Endodermal cell (in vitro differentiated cells): ENCODE measurements at places on chromosomes 11 and 22. TPM values are rescaled to one million over a fixed set of nuclear protein-coding genes. Genes with fewer than 3 reads are reported as not detected.

Gene STK33
- total RNA-seq: 21.7 to 26.8 TPM (median 24.4 TPM) in 3 replicates

Gene OR8H1
- not detected in 2 replicates for total RNA-seq

Gene FLRT1
- total RNA-seq: 0.59 TPM in 1 of 3 replicates, not detected in the others

Gene DGCR6
- total RNA-seq: 4.0 to 6.2 TPM (median 4.3 TPM) in 3 replicates

Gene OR51B5
- total RNA-seq: 0.78 to 0.93 TPM in 2 of 3 replicates, not detected in the other

Gene GLYATL1
- 6.1 to 13.1 TPM (median 12.5 TPM) in 3 replicates for total RNA-seq

Gene CADM1
- total RNA-seq: 76.3 to 102 TPM (median 83.3 TPM) in 3 replicates

Gene NEFH
- 0.92 and 1.3 TPM in 2 replicates for total RNA-seq

- no peak for DNase-seq
- H3K4me1 ChIP-seq: no peaks in the 10 kb centered on the region
- H3K4me3 ChIP-seq: no peak overlapping the region
- H3K27ac ChIP-seq: no peak overlapping the region
- H3K36me3 ChIP-seq: no peaks in the 10 kb centered on the region
- peaks cover 37% of the 10 kb centered on the region for H3K27me3 ChIP-seq
Measured at GRCh38 chr11:130431801-130432200, 3.4 kb upstream of the ADAMTS8 start.

GRCh38 chr11:819129-819931 lies 616 bp downstream of the PNPLA2 start:
- no peaks in the 10 kb centered on the region for H3K4me1 ChIP-seq
- DNase-seq: peak; percentile 96
- H3K27ac ChIP-seq: no peak overlapping the region
- H3K4me3 ChIP-seq: peak overlapping the region; percentile 81
- H3K27me3 ChIP-seq: no peaks in the 10 kb centered on the region

DNA sequence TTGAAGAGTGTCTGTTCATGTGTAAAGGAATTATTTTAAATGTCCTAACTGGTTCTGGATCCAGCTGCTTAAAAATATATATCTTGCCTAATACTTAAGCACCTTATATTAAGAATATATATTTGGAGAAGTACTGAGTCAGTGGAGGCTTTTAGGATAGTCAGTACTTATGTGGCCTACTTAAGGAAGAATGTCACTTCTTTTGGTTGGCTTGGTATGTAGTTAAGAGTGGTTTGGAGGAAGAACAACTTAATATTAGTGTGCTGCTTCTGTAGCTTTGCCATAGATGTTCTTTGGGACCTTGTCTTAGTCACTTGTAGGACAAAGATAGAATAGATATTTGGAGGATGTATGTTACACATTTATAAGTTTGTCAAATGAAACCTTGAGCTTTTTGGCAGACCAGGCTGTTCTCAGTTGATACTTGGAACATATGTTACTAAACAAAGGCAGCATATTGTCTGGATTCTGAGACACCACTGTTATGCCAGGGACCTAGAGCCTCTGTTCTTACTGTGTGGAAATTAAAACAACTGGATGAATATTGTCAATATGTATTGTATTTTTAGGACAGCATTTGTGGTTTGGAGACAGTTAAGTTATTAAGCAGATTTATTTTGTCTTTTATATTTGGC lies 4.9 kb downstream of the HIPK3 start:
- peaks cover 8% of the 10 kb centered on the region for H3K4me1 ChIP-seq
- no peak overlapping the region for H3K4me3 ChIP-seq
- H3K27me3 ChIP-seq: no peaks in the 10 kb centered on the region

GRCh38 chr11:107457205-107457557 lies 444 bp downstream of the CWF19L2 start:
- H3K27me3 ChIP-seq: peaks cover 4% of the 10 kb centered on the region
- DNase-seq: no peak
- H3K27ac ChIP-seq: no peak overlapping the region
- H3K36me3 ChIP-seq: peaks cover 26% of the 10 kb centered on the region

DNA sequence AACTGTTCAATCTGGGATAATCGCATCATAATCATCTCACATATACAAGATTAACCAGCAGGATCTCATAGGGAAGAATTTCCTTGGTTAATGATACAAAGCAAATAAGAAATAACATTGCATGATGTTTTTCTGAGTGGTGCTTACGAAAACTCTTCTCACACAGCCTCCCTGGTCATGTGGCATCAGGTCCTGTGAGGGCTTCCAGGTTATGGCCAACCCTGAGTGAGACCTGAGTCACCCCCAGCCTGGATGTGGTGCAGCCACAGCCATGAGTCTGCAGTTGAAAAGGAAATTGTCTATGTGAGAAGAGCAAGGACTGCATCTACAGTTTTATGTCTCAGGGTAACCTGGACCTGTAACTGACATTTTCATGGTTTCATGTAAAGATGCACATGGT lies 90.5 kb upstream of the XKR3 start:
- H3K27ac ChIP-seq: no peak overlapping the region
- no peaks in the 10 kb centered on the region for H3K27me3 ChIP-seq
- H3K36me3 ChIP-seq: no peaks in the 10 kb centered on the region
- H3K4me3 ChIP-seq: no peak overlapping the region

DNA sequence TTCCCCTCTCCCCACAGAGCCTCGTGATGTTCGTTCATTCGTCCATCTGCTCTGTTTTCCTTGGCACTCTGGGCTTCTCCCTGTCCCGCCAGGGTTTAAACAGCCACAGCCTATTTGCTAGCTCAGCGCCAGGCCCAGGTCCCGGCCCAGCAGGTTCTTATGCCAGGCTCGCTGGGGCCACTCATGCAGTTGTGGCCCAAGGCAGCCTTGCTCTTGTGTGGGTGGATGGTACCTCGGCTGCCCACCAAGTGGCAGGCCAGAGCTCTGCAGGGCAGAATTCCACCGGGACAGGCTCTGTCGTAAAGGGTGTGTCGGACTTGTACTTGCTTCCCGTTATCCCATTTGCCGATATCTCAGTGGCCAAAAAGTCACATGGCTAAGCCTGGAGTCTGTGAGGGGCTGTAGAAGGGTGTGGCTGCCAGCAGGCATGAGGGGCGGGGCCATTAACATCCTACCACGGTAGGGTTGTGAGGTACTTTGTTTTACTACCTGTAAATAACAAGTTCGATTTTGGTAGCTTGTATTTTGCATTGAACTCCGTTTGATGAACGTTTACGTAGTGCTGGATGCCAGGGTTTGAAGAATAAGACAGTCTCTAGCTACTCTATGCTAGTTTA lies 7.9 kb downstream of the FAM118A start:
- peak; percentile 76 for DNase-seq
- H3K36me3 ChIP-seq: peaks cover 41% of the 10 kb centered on the region
- H3K27me3 ChIP-seq: no peaks in the 10 kb centered on the region
- no peak overlapping the region for H3K4me3 ChIP-seq

DNA sequence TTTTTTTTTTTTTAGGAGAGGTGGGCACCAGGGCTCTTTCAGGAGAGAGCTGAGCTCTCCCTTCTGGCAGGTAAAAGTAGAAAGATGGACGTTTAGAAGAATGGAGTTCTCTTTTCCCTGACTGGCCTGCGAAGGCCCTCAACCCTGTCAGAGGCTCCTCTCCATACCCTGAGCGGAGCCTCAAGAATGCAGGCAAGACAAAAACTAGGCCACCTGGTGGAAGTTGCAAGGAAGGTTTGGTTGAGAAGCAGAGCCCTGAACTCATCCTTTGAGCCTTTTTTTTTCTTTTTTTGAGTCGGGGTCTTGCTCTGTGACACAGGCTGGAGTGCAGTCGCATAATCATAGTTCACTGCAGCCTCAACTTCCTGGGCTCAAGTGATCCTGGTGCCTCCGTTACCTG lies 1.4 kb downstream of the OTOG start:
- no peak overlapping the region for H3K4me3 ChIP-seq
- peak; percentile 77 for DNase-seq
- no peaks in the 10 kb centered on the region for H3K36me3 ChIP-seq
- no peak overlapping the region for H3K27ac ChIP-seq
- H3K4me1 ChIP-seq: no peaks in the 10 kb centered on the region
- H3K27me3 ChIP-seq: peaks cover 13% of the 10 kb centered on the region

DNA sequence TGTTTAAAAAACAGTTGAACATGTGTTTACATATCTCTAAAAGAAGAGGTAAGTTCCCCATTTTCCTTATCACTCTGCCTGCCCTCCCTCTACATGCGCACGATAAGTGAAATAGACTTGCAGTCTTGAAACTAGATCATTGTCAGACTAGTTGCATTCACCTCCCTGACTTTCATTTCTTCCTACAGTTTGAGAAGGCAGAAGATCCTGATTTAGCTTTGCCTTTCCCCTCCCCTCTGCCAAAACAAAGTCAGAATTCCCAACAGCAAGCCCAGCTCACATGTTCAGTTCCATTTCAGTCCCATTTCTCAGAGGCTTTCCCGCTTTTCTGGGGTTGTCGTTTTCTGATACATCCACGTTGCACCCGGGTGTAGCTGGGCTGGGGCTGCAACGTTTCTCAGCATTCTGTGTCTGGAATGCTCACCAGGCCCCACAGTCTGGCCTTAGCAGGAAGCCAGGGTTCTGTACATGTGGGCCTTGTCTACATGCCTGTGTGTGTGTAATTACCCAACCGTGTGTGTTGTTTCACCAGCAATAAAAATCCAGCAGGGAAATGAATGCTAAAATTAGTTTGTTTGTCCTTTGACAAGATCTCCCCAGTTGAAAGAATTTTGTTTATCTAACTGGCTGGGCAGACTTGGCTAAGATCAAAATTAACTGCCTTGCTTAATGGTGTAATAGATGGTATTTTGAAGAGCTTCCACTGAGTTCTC lies 179.2 kb downstream of the DBX1 start:
- DNase-seq: no peak
- no peak overlapping the region for H3K27ac ChIP-seq
- H3K4me1 ChIP-seq: peaks cover 4% of the 10 kb centered on the region
- H3K4me3 ChIP-seq: no peak overlapping the region

DNA sequence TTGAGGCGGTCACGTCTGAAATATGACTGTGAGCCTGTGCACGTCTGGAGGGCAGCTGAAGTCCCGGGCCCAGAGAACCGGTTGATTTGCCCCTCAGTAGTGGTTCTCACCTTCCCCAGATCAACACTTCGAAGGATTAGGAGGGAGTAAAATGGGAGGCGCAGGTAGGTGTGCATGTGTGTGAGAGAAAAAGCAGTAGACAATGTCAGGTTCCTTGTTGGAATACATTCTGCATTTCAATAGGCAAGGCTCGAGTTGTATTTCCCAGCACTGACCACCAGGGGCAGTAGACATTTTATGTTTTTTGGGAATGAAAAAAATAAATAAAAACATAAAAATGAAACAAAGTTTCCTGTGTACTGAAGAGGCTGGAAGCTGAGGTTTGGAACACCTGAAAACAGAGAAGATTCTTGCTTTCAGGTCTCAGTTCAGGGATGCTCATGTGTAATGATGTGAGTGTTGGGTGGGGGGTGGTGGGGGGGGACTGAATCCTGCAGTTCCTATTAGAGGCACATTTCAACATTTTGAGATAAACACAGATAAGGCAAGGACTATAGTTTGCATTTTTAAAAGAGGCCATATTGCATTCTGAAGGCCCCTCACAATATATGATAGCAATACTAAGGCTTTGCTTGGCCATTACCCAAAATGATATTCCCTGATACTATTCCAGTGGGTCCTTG lies 333.9 kb downstream of the CADM1 start:
- peak; percentile 75 for DNase-seq
- H3K4me1 ChIP-seq: peaks cover 16% of the 10 kb centered on the region
- H3K27me3 ChIP-seq: no peaks in the 10 kb centered on the region
- no peak overlapping the region for H3K27ac ChIP-seq
- H3K36me3 ChIP-seq: no peaks in the 10 kb centered on the region

- peaks cover 13% of the 10 kb centered on the region for H3K4me1 ChIP-seq
- H3K27ac ChIP-seq: no peak overlapping the region
- no peak overlapping the region for H3K4me3 ChIP-seq
- DNase-seq: peak; percentile 68
- peaks cover 31% of the 10 kb centered on the region for H3K27me3 ChIP-seq
- H3K36me3 ChIP-seq: no peaks in the 10 kb centered on the region
Measured at GRCh38 chr11:128886406-128887124, 4.6 kb upstream of the KCNJ5 start.

- no peak overlapping the region for H3K4me3 ChIP-seq
- H3K4me1 ChIP-seq: peaks cover 29% of the 10 kb centered on the region
- DNase-seq: no peak
- no peaks in the 10 kb centered on the region for H3K27me3 ChIP-seq
Measured at GRCh38 chr11:117303646-117304315, 12.3 kb downstream of the BACE1 start.

GRCh38 chr11:15764948-15765347 lies 591.4 kb downstream of the SOX6 start:
- no peaks in the 10 kb centered on the region for H3K27me3 ChIP-seq
- no peak overlapping the region for H3K27ac ChIP-seq
- H3K36me3 ChIP-seq: no peaks in the 10 kb centered on the region
- H3K4me1 ChIP-seq: no peaks in the 10 kb centered on the region
